ENCODE measurements at places on chromosomes 4 and X.

GRCh38 chr4:170581322-170581721 lies 491.6 kb upstream of the AADAT start:
- no peak for DNase-seq

DNA sequence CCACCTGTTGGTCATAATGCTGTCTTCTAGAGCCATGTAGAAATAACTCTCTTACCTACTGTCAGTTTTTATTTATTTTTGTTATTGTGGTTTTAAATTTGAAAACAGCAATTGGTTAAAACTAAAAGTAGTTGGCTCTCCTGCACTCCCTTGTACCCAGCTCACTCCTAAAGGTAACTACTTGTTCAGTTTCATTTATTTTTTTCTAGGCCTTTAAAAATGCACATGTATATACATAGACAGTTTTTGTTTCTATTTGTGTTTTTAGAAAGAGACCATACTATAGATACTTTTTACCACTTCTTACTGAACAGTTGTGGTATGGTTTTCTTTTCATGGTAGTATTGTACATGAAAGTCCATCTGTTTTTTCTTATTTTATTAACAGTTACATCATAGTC lies 16.8 kb downstream of the SMAD1 start:
- no peak for DNase-seq

- no peak for DNase-seq
Measured at GRCh38 chrX:17616936-17617335, 120.4 kb upstream of the SCML1 start.

GRCh38 chrX:132858018-132858417 lies 100.4 kb downstream of the HS6ST2 start:
- DNase-seq = no peak

GRCh38 chrX:78506248-78506647 lies 152.9 kb downstream of the RTL3 start:
- DNase-seq = no peak

DNA sequence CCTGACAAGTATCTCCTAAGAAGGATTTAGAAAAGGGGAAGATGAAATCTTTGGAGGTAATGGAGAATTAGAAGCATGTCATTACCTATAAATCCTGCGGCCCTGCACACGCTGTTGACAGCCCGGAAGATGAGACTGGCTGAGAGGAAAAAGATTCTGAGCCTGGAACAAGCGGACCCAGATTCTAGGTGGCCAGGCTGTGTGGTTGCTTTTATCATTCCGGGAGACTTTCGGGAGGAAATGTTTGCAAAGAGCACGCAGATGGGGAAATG lies 5.8 kb upstream of the PPP2R3B start:
- DNase-seq = no peak

DNA sequence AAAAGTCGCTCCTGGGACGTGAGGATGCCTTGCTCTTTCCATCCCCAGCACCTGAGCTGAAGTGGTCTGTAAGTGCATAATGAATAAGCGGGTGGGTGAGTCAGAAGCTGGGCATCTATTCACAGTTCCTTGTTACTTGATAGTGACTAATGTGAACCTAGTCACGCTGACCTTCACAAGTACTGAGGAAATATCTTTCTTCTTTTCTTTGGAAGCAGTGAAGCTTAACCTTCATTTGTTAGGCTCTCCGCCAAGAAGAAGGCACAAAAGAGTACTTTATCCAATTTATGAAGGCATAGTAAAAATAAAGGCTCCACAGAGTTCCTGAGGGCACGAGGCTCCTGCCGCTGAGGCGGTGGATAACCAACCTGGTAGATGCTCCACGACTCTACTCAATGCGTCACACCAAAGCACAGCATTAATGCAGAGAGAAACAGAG lies 475.7 kb upstream of the SLIT2 start:
- peak; percentile 7 for DNase-seq

DNA sequence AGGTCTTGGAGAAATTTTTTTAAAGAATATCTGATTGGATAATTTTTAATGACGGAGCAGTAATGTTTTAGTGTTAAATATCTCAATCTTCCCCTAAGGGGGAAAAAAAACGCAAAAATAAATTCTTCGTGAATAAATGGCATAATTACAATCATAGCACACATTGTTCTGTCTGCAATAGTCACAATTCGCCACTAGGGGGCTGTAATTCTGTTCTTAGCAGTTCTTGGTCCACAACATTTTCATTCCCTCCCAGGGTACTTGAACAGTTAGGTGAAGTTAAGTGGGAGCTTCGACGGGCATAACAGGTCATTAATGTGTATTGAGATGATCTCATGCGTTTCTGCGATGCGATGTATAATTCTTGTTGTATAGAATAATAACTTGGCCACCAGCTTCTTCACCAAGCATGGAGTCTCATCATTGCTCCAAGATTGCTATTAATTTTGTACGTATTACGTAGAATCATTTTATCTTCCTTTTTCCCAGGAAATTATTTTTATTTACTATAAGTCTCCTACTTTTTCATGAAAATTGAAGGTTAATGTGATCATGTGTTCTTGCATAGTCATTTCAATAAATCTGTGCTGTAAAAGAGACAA lies 27.2 kb downstream of the HTR2C start:
- DNase-seq = peak; percentile 12

DNA sequence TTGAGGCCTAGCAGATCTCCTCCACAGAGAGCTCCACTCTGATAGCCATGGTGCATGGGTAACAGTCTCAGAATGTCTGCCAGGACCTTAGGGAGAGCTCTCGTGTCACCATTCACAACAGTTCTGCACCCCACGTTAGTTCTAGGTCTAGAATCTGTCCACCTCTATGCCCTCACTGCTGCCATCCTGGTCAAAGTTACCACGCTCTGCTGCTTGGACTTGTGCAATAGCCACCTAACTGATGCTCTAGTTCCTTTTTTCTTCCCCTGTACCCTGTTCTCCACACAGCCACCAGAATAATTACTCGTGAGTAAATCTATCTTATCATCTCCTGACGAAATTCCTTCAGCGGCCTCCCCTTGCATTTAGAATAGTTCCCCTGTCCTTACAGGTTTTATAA lies 268.8 kb upstream of the GATB start:
- DNase-seq = no peak

GRCh38 chrX:25858273-25858880 lies 279.8 kb upstream of the MAGEB18 start:
- DNase-seq = no peak

GRCh38 chrX:40268188-40268520 lies 170.4 kb upstream of the BCOR start:
- no peak for DNase-seq

- peak; percentile 17 for DNase-seq
Measured at GRCh38 chrX:134520860-134521390, 61.0 kb downstream of the HPRT1 start.

DNA sequence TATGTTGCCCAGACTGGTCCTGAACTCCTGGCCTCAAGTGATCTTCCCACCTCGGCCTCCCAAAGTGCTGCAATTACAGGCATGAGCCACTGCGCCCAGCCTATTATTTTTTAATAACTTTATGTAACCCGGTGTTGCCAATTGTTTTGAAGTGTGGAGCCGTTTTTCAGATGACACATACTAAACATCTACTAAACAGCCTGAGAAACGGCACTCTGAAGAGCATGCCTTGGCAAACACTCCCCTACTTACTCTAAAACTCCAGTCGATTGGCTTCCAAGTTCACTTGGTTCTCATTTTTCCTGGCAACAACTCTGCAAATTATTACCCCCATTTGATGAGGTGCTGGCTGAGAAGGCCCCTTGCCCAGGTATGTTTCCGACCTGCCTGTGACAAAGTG lies 131.1 kb downstream of the GPR143 start:
- DNase-seq = no peak

DNA sequence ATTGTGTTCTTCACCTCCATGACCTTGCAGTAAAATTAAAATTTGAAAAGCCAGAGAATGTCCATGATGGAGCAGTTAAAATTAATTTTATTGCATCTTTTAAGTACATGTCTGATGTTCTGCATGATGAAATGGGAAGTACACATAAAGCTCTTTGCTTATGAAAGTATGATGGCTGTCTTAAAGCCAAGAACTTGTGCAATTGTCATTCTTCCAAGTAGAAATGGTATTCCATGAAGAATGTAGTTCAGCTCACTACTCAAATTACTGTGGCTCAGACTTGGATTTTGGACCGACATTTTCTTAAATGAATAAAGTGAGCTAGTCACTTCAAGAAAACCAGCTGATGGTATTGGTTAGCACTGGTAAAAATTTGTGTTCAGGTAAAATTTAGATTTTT lies 161.7 kb upstream of the CXCL13 start:
- DNase-seq = no peak

DNA sequence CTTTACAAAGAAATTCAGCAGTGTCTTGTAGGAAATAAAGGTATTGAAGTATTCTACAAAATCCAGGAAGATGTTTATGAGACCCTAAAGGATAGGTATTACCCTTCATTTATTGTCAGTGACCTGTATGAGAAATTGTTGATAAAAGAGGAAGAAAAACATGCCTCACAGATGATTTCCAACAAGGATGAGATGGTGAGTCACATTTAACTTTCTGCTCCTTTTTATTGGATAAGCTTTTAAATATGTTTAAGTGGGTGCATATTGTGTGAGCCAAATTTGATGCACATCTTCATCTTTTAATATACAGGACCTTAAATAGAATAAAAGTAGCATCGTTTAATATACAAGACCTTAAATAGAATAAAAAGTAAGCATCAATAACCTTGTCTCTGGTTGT lies 72.1 kb downstream of the LRP2BP start:
- DNase-seq = no peak

GRCh38 chrX:65587616-65588526 lies 53.3 kb upstream of the LAS1L start:
- DNase-seq = no peak

GRCh38 chr4:6427439-6428090 lies 44.8 kb downstream of the PPP2R2C start:
- DNase-seq = no peak

Measured in NCI-H1436 (cell line).